ENCODE measurements at places on chromosomes 13 and 19.
A peak's percentile ranks its signal among the peaks of the same experiment; 100 is the strongest.

- peak; percentile 85 for DNase-seq
These were observed 4.0 kb downstream of the TPGS1 start for GRCh38 chr19:511101-511851.

- DNase-seq, result peak; percentile 26
These were observed 512.8 kb downstream of the LMO7 start for GRCh38 chr13:76148926-76149325.

- DNase-seq, result no peak
These were observed 28.2 kb downstream of the GPC6 start for GRCh38 chr13:93254775-93255174.

DNA sequence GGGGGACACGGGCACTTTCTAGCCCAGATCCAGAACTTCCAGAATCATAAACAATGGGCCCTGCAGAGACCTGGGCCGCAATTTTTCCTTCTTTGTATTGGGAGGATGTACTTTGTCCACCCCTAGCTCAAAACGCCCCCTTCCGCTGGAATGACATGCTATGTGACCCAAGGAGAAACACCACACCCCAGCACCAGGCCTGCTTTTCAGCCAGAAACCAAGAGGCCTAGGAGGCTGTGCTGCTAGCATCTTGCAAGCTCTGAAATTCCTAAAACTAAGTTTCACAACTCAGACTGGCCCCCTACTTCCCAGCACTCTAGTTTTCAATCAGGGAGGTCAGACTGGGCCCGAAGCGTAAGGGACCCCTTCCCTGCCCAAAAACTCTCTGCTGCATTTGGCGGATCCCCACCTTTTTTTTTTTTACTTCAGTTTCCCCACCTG, 538 bp downstream of the LSM4 start:
- DNase-seq, result peak; percentile 44

- no peak for DNase-seq
These were observed 22.4 kb downstream of the OLFM2 start for GRCh38 chr19:9914001-9914314.

DNA sequence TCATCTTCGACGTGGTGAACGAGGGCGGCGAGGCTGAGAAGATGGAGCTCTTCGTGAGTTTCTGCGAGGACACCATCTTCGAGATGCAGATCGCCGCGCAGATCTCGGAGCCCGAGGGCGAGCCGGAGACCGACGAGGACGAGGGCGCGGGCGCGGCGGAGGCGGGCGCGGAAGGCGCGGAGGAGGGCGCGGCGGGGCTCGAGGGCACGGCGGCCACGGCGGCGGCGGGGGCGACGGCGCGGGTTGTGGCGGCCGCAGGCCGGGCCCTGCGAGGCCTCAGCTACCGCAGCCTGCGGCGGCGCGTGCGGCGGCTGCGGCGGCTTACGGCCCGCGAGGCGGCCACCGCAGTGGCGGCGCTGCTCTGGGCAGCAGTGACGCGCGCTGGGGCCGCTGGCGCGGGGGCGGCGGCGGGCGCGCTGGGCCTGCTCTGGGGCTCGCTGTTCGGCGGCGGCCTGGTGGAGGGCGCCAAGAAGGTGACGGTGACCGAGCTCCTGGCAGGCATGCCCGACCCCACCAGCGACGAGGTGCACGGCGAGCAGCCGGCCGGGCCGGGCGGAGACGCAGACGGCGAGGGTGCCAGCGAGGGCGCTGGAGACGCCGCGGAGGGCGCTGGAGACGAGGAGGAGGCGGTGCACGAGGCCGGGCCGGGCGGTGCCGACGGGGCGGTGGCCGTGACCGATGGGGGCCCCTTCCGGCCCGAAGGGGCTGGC, 52.6 kb downstream of the MAP4K1 start:
- no peak for DNase-seq

DNA sequence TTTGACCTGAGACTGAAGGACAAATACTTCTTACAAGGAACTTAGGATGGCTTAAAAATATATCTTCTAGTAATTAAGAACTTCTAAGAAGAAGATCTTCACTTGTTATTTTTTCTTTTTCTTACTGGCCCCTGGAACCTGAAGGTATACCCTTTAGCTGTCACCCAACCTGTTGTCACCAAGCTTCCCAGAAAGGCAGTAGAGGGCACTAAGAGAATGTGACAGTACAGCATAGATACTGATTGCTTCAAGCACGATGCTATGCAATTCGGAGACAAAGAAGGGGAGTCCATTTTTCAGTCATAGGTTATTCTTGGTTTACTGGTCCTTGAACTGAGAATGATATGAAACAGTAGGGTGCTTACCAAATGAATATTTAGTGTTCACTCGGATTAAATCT, 208.3 kb upstream of the PCDH9 start:
- DNase-seq, result peak; percentile 2

GRCh38 chr13:111506621-111507020, 186.2 kb downstream of the TEX29 start:
- DNase-seq, result no peak

DNA sequence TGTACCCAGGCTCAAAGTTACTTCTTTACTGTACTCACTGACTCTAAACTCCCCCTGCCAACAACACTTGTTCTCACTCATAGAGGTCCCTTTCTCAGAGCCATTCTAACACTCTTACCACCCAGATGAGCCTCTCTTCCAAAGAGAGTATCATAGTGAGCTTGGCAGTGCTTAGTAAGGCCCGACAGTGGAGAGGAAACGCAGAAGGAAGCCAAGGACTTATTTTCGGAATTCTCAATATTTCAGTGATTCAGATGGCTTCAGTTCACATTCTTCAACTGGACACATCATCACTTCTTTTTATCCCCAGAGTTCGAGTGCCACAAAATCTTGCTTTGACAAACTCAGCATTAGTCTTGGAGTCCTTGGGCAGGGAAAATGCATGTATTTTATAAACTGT, 285.9 kb downstream of the DNAJC15 start:
- DNase-seq, result no peak

DNA sequence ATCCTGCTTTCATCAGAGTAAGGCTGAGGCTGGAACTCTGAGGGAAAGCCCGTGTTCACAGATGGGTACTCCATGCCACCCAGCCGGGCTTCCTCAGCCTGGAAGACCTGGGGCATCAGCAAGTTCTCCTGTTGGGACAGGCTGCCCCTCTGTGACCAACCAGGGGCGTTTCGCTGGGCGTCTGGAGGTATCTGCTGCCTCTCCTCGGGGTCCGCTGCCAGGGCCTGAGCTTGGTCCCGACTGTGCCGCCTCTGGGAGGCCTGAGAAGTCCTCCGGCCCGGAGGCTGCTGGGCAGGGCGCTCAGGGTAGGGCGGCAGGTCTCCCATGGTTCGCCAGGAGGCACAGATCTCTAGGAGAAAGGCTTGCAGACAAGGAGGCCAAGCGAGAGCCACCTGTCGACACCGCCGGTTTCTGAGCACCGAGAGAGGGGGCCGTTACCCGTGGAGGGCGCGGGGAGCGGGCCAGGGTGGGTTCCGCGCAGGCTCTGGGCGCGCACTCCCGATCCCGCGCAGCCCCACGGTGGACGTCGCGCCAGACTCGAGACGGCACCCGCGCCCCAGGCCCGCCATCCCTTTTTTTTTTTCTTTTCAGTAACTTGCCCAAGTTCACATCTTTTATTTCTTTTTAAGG, at the start of gene RSPH6A:
Gene RSPH6A (minus strand): TSS at position 458 of the 630 bp plus-strand sequence. CDS start 132 bp downstream, at position 326.
- DNase-seq, result no peak

DNA sequence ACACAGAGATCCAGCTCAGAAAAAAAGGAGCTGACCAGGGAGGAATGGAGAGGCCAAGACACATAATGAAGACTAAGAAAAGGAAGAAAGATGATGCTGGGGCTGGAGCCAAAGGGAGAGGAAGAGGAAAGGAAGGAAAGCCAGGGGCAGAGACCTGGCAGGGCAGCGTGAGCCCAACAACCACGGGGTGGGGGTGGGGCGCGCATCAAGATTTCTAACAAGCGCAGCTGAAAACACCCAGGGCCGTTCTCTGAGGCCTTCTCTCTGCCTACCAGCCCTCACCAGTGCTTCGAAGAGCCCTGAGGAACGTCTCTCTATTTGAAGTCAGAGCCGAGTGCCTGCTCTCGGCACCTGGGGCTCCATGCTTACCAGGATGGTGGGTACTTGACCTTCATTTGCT, 23.6 kb upstream of the POU2F2 start:
- DNase-seq, result no peak

- DNase-seq, result no peak
These were observed 16.4 kb downstream of the FBN3 start for GRCh38 chr19:8132858-8133458.

DNA sequence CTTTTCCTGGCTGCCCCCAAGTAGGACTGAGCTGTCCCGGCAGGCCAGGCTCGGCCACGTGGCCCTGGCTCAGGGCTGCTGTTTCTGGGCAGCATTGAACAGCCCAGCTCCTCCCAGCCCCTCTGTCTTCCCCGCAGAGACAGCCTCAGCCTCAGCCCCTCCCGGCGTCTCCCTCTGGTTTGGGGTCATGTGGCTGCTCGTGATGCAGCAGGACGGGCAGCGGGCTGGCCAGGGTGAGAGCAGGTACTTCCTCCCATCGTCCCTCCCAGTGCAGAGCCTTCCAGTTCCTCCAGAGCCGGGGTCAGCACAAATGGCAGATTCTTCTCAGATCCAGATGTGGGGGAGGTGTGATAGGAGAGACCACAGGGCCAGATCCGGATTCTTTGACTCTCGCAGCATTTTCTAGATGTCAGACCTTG, 114.6 kb downstream of the KDM4B start:
- DNase-seq, result no peak

- DNase-seq, result no peak
These were observed 33.1 kb upstream of the CYP2S1 start for GRCh38 chr19:41159881-41160280.

DNA sequence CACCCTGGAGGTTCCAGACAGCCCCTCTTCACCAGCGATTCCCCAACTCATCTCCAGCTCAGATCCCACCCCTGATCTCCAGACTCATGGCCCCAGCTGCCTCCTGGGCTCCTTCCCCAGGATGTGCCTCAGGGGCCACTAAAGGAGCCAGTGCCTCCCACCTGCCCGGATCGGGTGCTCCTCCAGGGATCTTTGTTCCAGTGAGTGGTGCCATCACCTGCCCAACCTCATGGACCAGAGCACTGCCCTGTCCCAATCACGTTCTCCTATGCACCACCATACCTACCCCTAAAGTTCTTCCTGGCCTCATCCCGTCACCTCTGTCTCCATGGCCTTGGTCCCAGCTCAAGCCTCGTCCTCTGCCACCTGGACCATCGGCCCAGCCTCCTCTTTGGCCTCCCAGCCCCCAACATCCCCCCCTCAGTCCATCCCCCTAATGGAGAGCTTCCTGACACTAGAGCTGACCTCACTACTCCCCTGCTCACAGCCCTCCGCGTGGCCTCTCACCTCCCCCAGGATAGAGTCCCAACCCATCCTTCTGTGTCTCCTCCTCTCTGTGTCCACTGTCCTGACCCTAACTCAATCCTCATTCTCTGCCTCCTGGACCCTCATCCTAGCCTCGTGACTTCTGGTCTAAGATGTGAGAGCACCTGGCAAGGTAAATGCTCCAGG, 8.8 kb upstream of the GARIN5A start:
- no peak for DNase-seq

DNA sequence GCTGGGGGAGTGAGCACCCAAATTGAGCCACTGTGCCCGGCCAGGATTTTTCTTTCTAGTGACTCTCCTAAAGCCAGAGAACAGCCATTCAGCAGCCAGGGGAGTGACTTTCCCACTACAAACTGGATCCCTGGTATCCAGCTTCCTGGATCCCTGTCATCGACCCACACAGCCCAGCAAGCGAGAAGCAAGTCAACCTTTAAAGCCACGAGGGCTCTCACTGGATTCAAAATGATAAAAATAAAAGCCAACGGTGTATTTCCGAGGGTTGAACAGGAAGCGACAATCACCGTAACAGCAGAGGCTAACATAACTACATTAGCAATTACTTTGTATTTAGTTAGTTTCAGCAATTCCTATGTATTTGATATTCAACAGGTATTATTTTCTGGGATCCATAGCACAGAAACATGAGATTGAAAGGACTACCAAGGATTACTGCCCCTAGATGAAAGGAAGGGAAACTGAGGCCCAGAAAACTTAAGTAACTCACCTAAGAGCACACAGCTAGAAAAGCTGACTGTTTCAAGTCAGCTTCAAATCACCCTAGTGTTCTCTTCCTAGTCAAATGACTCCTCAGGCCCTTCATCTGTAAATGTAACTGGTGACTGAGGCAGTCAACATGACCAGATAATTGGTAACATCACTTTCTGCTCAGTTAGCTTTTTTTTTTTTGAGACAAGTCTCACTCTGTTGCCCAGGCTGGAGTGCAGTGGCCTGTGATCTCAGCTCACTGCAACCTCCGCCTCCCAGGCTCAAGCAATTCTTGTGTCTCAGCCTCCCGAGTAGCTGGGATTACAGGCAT, 2.7 kb downstream of the RFX1 start:
- DNase-seq, result no peak

DNA sequence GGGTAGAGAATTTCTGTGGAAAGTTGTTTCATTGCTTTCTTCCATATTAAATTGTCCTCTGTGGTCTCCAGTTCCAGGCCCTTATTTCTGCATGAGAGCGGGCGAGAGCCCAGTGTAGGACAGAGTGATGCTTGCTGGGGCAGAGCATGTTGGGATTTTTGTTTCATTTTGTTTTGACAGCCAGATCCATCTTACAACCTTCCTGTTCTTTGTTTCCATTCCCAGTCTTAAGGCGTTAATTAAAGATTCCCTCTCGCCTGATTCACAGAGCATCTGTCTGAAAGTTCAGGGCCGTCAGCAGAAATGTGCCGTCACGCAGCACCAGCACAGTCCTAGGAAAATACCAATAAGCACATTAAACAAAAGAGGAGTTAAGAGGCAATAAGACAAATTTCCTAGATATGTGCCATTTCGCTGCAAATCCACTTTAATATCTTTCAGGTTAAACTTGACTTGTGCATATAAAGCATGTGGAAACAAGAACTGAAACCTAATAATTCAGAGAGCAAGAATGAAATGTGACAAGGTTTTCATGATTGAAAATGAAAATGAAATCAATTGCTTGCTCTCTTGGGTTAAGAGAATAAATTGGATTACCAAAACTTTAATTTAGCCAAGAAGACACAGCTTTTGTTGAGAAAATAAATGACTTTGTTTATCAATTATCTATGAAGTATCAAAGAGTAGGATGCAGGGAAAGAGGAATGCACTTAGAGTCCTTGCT, 210.7 kb upstream of the SLC10A2 start:
- DNase-seq, result no peak

GRCh38 chr19:10535613-10536012, 8.1 kb upstream of the ATG4D start:
- peak; percentile 98 for DNase-seq

DNA sequence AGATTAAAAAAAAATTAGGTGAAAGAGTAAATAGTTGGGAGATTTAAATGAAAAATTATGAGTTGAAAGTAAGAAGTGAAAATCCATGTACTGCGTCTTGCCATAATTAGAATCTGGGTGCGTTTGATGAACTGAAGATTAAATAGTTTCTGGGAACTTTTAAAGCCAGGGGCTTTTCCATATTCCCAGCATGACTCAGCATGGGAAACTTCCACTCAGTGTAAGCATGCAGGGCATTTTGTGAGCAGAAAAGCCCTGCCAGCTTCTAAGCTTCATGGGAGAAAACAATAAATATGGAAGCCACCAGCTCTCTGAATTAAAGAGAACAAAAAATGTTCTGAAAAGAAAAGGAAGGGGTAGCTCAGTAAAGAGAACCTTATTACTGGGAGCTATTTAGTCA, 62.0 kb upstream of the EDNRB start:
- peak; percentile 10 for DNase-seq
